CD4-positive, alpha-beta T cell treated with Interleukin-4 for 1 hour (primary cell): ENCODE measurements at places on chromosomes 12 and 14.
A peak's percentile ranks its signal among the peaks of the same experiment; 100 is the strongest.

DNA sequence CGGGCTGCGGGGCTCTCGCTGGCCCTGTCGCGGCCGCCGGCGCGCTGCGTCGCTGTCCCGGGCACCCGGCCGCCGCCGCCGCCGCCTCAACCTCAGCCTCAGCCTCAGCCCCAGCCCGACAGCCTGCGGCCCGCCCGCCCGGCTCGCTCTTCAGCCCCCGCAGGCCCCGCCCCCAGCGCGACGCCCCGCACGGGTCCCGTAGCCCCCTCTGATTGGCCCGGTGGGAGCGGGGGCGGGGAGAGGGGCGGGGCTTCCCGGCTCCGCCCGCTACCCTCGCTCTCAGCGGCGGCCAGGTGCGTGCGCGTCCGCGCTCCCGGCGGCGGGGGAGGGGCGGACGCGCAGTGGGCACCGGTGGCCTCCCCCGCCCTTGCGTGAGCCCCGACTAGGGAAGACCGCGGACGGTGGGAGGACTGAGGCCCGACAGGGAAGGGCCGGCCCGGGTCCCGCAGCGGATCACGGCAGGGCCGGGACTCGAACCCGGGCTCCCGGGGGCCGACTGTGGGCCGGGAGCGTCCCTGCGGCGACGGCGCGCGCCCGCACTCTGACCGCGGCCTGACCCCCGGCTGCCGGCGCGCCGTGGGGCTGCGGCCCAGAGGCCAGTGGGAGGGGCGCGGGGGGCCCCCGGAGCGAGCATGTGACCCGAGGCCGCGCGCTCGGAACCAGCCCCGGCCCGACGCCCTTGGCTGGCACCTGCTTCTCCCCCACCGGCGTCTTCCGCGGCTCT lies at the start of gene PPP1R13B:
Gene PPP1R13B (minus strand): TSS at position 125 of the 724 bp plus-strand sequence. CDS start 268 bp downstream, outside the sequence.
- peak; percentile 93 for DNase-seq

DNA sequence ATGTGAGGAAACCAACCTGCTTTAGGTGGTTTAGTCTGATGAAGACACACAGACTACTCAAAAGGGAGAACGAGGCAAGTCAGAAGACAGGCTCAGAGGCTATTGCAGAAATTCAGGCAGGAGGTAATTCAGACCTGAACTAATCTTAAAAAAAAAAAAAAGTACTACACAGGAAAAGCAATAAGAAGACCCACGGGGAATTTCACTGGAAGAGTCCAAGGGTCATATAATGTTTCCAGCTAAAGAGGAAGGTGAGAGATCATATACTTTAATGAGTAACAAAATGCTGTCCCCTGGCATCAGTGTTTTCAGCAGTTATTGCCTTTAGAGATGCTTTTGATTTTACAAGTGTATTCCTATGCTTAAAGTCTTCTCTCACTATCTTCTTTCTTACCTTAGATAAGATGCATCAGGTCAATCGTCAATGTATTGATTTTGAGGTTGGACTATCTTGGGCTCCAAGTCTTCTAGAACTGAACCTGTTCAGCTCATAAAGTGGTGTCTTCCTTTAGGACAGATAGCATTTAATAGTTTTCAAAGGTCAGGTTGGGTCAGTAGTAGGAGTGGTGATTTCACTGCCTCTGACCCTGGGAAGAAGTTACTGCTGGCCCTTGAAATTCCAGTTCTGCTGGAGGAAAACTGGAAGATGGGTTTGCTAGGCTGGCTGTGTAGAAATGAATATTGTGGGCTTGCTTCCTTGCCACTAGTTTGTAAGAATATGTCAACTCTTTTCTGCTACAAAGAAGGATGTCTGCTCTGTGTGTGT lies 60.0 kb downstream of the FAR2 start:
- no peak for DNase-seq

DNA sequence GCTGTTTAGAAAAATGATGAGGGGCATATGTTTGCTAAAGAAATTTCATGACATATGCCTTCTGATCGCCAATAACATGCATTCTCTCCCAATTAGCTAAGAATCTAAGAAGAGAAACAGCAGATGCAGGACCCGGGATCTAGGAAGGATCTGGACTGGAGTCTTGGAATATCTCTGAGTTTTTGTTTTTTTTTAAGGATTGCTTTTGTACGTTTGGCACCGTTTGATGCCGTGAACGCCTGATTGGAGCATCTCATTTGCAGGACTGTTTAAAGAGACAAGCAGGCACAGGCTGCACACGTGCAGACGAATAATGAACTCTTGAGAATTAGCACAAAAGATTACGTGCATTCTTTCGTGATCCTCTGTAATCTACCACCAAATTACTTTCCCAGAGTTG lies 13.6 kb downstream of the EML1 start:
- DNase-seq: no peak

- no peak for DNase-seq
These were observed 779.9 kb upstream of the TMEM132C start for GRCh38 chr12:127487031-127487430.

GRCh38 chr12:15862840-15863239 lies 19.3 kb upstream of the STRAP start:
- DNase-seq: no peak

DNA sequence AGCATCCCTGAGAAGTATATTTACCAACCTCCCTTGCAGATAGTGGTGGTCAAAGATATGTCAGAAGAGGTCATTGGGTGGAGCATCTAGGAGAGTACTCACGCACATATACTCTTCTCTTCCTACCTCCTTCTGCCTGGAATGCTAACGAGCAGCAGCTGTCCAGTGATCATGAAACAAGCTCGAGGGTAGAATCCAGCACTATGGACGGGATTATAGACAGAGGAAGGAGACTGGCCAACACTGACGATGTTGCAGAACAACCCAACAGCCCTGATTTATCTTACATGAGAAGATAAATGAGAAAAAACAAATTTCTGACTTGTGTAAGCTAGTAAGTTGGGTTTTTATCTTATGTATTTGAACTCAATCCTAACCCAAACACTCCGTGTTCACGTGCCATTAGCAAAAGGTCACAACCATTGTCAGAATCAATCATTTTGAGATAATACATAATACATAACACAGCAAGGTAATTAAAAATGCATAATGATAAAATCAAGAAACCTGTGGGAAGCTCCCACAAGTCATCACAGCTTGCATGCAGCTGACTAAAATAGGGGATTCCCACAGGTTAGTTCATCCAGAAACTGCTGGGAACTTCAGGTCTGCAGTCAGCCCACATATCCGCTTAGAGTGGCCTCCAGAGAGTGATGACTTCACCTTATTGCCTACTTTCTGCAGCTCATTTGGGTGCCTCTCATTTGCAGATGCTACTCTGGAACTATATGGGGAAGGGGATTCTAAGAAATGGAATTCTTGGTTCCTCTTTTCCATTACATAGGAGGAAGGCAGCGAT lies 36.3 kb upstream of the STK38L start:
- no peak for DNase-seq
